GM23248 (cell line): ENCODE measurements at places on chromosomes 4 and X. TPM values are rescaled to one million over a fixed set of nuclear protein-coding genes. Genes with fewer than 3 reads are reported as not detected.

Gene ATOH1
- not detected in 2 replicates for total RNA-seq

Gene DCAF12L2
- total RNA-seq, result not detected in 2 replicates

Gene PCDH18
- total RNA-seq, result 236 and 255 TPM in 2 replicates

Gene SPANXB1
- total RNA-seq, result not detected in 2 replicates

Gene PGAM4
- not detected in 2 replicates for total RNA-seq

Gene HMX1
- not detected in 2 replicates for total RNA-seq

GRCh38 chrX:150536455-150537116, 31.8 kb upstream of the MTM1 start:
- no peak for DNase-seq
- no peaks in the 10 kb centered on the region for H3K4me1 ChIP-seq
- H3K36me3 ChIP-seq, result no peaks in the 10 kb centered on the region
- H3K27me3 ChIP-seq, result no peaks in the 10 kb centered on the region
- H3K4me3 ChIP-seq, result no peak overlapping the region

DNA sequence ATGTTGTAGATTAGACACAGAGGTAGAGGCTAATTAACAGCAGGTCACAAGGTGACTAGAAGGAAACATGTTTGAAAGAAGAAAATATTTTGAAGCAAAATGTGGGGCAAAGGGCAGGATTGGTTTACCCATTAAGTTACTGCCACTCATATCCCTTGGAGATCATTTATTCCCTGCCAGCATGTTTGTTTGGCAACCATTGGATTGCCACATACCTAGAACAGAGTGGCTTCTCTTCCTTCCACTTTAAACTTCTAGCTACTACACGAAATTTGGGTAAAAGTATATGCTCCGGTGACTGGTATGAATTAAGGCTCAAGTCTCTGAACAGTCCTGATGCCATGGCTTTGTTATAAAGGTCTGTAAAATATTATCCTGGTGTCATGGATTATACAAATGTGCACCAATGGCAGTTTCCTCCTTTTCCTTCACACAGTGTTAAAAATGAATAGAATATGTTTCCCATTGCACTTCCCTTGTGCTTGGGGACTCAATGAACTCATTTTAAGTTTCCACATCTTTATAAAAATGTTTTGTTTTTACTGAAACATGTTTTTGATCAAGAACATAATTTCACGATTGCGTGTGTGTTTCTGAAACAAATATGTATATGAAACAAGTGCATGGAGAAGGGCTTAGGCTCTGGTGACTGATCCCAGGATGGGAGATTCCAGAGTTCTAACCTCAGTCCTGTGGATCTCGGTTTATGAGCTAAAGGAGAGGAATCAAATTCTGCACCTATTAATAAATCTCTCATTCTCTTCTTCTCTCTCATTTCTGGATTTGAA, 12.3 kb downstream of the BMP3 start:
- DNase-seq, result no peak
- H3K4me3 ChIP-seq, result no peak overlapping the region
- no peaks in the 10 kb centered on the region; the same call in 1 of the 2 replicates for H3K27me3 ChIP-seq
- H3K36me3 ChIP-seq, result no peaks in the 10 kb centered on the region
- no peak overlapping the region for H3K27ac ChIP-seq
- peaks cover 5% of the 10 kb centered on the region; the same call in 1 of the 2 replicates for H3K4me1 ChIP-seq

GRCh38 chr4:82820689-82821088, 22.1 kb upstream of the SCD5 start:
- peaks cover 84% of the 10 kb centered on the region for H3K36me3 ChIP-seq
- H3K27ac ChIP-seq, result peak overlapping the region; percentile 0; the same call in 1 of the 2 replicates
- H3K4me3 ChIP-seq, result no peak overlapping the region
- peaks cover 19% of the 10 kb centered on the region for H3K4me1 ChIP-seq
- peak; percentile 42 for DNase-seq

- H3K36me3 ChIP-seq, result no peaks in the 10 kb centered on the region
- no peaks in the 10 kb centered on the region for H3K4me1 ChIP-seq
- no peak overlapping the region for H3K4me3 ChIP-seq
- peak; percentile 62 for DNase-seq
- H3K27ac ChIP-seq, result no peak overlapping the region
Observed at GRCh38 chr4:15729910-15730533, 27.2 kb downstream of the BST1 start.

DNA sequence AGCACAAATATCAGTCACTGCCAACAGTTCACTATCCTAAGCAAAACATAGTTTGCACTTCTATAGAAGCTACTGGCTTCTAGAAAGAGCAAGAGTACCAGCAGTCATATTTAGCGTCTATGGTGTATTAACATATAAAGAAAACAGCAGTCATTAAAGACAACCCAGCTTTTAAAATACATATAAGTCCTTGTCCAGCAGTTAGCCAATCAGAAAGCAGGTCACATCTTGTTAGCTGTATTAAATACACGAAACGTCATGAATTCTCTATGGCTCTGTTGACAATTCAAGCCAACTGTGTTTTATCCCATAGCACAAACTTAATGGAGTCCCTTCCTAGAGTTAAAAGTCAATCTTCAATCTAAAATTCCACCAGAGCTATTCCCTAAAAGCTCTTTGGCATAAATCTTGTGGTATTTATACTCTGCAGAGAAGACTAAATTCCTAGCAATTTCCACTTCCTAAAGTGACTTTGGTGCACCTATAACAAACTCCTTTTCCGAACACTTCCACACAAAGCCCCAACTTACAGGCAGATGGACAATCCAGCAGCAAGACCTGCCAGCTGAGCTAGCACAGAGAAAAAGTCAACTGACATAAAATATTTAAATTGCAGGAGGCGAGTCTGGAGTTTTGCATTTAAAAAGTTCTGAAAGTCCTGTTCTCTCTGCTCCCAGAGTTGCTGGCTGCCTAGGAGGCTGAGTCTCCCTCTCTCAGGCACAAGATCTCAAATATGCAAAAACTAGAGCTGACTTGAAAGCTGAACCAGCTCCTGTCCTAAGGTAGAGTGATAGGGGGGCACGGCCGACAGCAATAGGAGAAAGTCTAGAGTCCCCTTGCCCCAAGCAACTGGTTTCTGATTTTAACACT, 1.3 kb downstream of the LDB2 start:
- peak overlapping the region; percentile 88 for H3K4me3 ChIP-seq
- H3K27ac ChIP-seq, result peak overlapping the region; percentile 62
- DNase-seq, result peak; percentile 84
- peaks cover 41% of the 10 kb centered on the region for H3K4me1 ChIP-seq

DNA sequence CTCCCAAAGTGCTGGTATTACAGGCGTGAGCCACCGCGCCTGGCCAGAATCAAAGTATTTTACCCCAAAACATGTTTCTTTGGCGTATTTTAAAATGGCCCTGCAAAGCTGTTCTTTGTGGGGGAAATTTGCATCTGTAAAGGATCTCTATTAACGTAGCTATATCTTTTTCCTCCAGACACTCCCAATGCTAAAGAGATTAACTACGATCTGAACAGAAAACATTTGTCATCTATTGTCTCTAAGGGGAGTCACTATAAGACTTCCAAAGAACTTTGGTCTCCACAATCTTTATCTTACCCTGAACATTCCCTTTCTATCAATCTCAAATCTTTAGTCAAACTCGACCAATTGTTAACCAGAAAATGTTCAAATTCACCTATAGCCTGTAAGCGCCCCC, 19.1 kb upstream of the PDS5A start:
- no peak for DNase-seq
- H3K27me3 ChIP-seq, result no peaks in the 10 kb centered on the region
- H3K27ac ChIP-seq, result no peak overlapping the region
- no peak overlapping the region for H3K4me3 ChIP-seq
- H3K4me1 ChIP-seq, result no peaks in the 10 kb centered on the region
- no peaks in the 10 kb centered on the region for H3K36me3 ChIP-seq

- no peaks in the 10 kb centered on the region for H3K4me1 ChIP-seq
- no peaks in the 10 kb centered on the region for H3K27me3 ChIP-seq
- no peaks in the 10 kb centered on the region for H3K36me3 ChIP-seq
Observed at GRCh38 chr4:44016570-44017421, 431.8 kb downstream of the KCTD8 start.

GRCh38 chr4:6999172-7000086, 43.7 kb upstream of the TADA2B start:
- H3K27ac ChIP-seq, result no peak overlapping the region
- no peak overlapping the region for H3K4me3 ChIP-seq
- peaks cover 28% of the 10 kb centered on the region; the same call in 1 of the 2 replicates for H3K36me3 ChIP-seq
- H3K27me3 ChIP-seq, result no peaks in the 10 kb centered on the region

- H3K4me1 ChIP-seq, result no peaks in the 10 kb centered on the region
- no peak overlapping the region for H3K27ac ChIP-seq
- H3K36me3 ChIP-seq, result no peaks in the 10 kb centered on the region
Observed at GRCh38 chrX:1531096-1531890, 5.7 kb downstream of the P2RY8 start.

GRCh38 chrX:39162322-39162735, 361.1 kb downstream of the MID1IP1 start:
- H3K27me3 ChIP-seq, result no peaks in the 10 kb centered on the region
- H3K27ac ChIP-seq, result no peak overlapping the region
- no peaks in the 10 kb centered on the region for H3K4me1 ChIP-seq
- no peaks in the 10 kb centered on the region for H3K36me3 ChIP-seq
- DNase-seq, result no peak
- no peak overlapping the region for H3K4me3 ChIP-seq

- no peaks in the 10 kb centered on the region for H3K4me1 ChIP-seq
- H3K4me3 ChIP-seq, result no peak overlapping the region
- no peaks in the 10 kb centered on the region for H3K27me3 ChIP-seq
- no peak for DNase-seq
- no peaks in the 10 kb centered on the region for H3K36me3 ChIP-seq
- no peak overlapping the region for H3K27ac ChIP-seq
Observed at GRCh38 chr4:96486563-96486962, 646.7 kb downstream of the PDHA2 start.

DNA sequence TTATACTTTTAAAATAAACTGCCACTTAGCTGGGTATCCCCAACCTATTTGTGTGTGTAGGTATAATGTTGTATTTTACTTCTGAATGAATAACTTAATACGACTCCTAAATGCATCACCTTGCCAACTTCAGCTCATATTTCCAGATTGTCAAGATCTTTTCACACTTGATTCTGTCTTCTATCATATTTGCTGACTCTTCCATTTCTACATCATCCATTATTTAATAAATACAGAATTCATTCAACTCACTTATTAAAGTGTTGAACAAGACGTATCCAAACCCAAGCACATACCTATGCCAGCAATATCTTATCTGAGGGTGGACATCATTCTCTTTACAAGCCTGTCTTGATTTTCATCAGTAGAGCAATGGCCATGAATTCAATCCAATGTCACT, 91.2 kb upstream of the FAM47C start:
- no peaks in the 10 kb centered on the region for H3K4me1 ChIP-seq
- DNase-seq, result no peak
- no peaks in the 10 kb centered on the region for H3K36me3 ChIP-seq
- no peak overlapping the region for H3K27ac ChIP-seq
- H3K27me3 ChIP-seq, result no peaks in the 10 kb centered on the region

GRCh38 chr4:101806914-101807313, 16.4 kb downstream of the BANK1 start:
- no peaks in the 10 kb centered on the region for H3K4me1 ChIP-seq
- no peak overlapping the region for H3K4me3 ChIP-seq
- H3K27ac ChIP-seq, result no peak overlapping the region
- H3K27me3 ChIP-seq, result no peaks in the 10 kb centered on the region
- no peaks in the 10 kb centered on the region for H3K36me3 ChIP-seq
- DNase-seq, result peak; percentile 58

- H3K27me3 ChIP-seq, result no peaks in the 10 kb centered on the region
- no peaks in the 10 kb centered on the region for H3K4me1 ChIP-seq
- no peak overlapping the region for H3K4me3 ChIP-seq
- DNase-seq, result no peak
Observed at GRCh38 chr4:74167585-74167984, 9.7 kb downstream of the MTHFD2L start.

- no peak for DNase-seq
- no peak overlapping the region for H3K27ac ChIP-seq
- H3K27me3 ChIP-seq, result no peaks in the 10 kb centered on the region
- peaks cover 22% of the 10 kb centered on the region for H3K4me1 ChIP-seq
Observed at GRCh38 chr4:25347971-25348370, 29.1 kb upstream of the ANAPC4 start.

DNA sequence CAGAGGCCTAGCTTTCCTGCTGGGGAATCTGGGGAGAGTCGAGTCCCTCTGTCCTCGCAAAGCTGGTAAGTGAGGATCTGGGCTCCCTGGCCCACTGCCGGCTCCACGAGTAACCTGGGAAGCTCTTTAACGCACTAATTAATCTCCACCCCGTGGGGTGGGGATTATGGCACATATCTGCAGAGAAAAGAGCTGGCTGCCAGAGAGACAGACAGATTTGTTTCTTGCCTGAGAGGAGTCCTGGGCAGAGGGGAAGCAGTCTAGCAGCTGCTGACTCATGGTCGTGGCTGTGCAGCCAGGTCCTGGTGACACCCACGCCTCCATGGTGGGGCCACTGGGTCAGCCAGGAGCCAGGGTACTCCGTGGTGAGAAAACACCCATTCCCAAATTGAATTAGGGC, 14.0 kb downstream of the SORCS2 start:
- peaks cover 73% of the 10 kb centered on the region for H3K4me1 ChIP-seq
- peak overlapping the region; percentile 49 for H3K4me3 ChIP-seq
- peak; percentile 91 for DNase-seq
- H3K36me3 ChIP-seq, result no peaks in the 10 kb centered on the region

GRCh38 chr4:125789023-125789422, 474.3 kb downstream of the FAT4 start:
- no peak overlapping the region for H3K4me3 ChIP-seq
- H3K4me1 ChIP-seq, result no peaks in the 10 kb centered on the region
- no peaks in the 10 kb centered on the region for H3K27me3 ChIP-seq
- no peaks in the 10 kb centered on the region for H3K36me3 ChIP-seq
- H3K27ac ChIP-seq, result no peak overlapping the region

DNA sequence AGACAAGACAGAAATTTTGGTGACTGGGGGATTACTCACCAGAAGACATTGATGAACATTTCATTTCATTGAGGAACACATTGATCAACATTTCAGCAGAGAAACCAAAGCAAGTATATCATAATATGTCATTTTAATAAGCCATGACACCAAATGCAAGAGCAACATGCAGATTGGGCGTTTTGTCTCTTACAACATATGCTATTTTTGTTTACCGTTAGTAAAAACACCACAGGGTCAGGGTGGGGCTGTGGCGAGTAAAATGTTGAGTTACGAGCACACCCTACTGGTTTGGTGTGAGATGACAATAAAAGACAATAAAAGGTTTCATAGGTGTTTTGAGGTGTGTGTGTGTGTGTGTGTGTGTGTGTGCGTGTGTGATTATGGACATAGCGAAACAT, 294.5 kb downstream of the PDGFC start:
- H3K27ac ChIP-seq, result peak overlapping the region; percentile 7
- peaks cover 41% of the 10 kb centered on the region for H3K4me1 ChIP-seq
- DNase-seq, result peak; percentile 71
- H3K4me3 ChIP-seq, result no peak overlapping the region
